Suprapubic skin (tissue), 4 donors: ENCODE measurements at places on chromosomes 7 and 10.

DNA sequence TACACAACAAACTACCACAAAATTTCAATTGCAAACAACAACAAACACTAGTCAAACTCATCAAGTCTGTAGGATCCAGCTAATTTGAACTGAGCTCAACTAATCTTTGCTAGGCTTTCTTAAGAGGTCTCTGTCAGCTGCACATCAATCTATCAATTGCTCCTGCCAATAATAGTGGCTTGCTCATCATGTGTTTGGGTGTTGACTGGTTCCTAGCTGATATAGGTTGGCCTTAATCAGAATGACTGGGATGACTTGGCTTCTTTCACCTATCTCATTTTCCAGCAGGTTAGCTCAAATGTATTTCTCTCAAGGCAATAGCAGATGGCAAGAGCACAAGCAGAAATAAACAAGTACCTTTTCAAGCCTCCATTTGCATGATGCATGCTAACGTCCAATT lies 370.3 kb upstream of the NFE2L3 start:
- DNase-seq, result no peak
- no peaks in the 10 kb centered on the region for H3K36me3 ChIP-seq
- H3K4me3 ChIP-seq, result no peak overlapping the region

DNA sequence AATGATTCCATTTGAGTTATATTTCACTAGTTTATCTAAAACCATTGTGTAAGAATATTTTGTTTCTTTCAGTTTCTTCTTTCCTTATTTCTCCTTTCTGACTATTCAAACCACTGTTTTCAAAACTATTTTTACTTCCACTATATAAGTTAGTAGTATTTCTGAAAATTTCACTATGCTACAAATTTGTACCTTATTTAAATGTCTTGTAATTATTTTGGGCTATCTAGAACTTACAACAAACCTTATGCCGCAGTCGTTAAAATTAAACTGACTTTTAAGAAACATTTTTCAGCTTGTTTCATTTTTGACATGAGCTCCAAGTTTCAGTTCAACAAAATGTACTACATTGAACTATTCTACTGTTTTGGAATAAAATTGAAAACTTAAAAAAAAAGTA lies 1.8 kb downstream of the TFEC start:
- H3K27ac ChIP-seq, result no peak overlapping the region
- H3K36me3 ChIP-seq, result no peaks in the 10 kb centered on the region
- no peaks in the 10 kb centered on the region for H3K27me3 ChIP-seq
- no peak for DNase-seq
- H3K4me3 ChIP-seq, result no peak overlapping the region

- H3K4me1 ChIP-seq, result peaks cover 6% of the 10 kb centered on the region
- H3K27me3 ChIP-seq, result no peaks in the 10 kb centered on the region
- H3K36me3 ChIP-seq, result peaks cover 4% of the 10 kb centered on the region
- H3K4me3 ChIP-seq, result no peak overlapping the region
- no peak overlapping the region for H3K27ac ChIP-seq
Observed at GRCh38 chr10:74637685-74638084, 188.7 kb upstream of the KAT6B start.

- peak overlapping the region; percentile 1 for H3K27ac ChIP-seq
- H3K4me3 ChIP-seq, result no peak overlapping the region
- DNase-seq, result no peak
- H3K4me1 ChIP-seq, result peaks cover 19% of the 10 kb centered on the region
- H3K27me3 ChIP-seq, result no peaks in the 10 kb centered on the region
Observed at GRCh38 chr10:95389982-95390381, 99.2 kb upstream of the PDLIM1 start.

GRCh38 chr10:58431903-58432302 lies 46.7 kb downstream of the TFAM start:
- DNase-seq, result no peak
- no peaks in the 10 kb centered on the region for H3K36me3 ChIP-seq
- H3K27me3 ChIP-seq, result no peaks in the 10 kb centered on the region
